ENCODE measurements at places on chromosomes 7 and 10.

DNA sequence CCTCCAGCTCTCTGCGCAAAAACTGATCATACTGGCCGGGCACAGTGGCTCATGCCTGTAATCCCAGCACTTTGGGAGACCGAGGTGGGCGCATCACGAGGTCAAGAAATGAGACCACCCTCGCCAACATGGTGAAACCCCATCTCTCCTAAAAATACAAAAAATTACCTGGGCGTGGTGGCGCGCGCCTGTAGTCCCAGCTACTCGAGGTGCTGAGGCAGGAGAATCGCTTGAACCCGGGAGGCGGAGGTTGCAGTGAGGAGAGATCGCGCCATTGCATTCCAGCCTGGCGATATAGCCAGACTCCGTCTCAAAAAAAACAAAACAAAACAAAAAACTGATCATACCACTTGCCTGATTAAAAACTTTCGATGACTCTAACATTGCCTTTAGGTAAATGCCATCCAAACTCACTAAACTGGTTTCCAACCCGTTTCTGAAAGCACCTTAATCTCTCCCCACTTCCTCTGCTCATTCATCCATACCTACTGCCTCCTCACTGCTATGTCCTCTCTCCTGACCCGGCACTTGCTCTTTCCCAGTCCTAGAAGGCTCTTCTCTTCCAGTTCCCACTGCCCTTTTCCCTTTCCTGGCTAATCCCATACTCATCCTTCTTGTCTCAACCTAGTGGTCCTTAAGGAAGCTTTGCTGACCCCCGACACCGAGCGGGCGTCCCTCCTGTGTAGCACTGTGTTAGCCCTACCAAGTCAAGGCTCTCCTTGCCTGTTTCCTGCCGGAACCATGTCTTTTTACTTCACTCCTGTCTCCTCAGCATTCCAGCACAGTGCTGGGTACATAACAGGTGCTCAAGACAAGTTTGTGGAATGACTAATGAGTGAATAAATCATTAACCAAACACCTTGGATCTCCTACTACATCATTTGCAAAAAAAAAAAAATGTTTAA, 686 bp upstream of the MIOS start:
- no peak for DNase-seq

DNA sequence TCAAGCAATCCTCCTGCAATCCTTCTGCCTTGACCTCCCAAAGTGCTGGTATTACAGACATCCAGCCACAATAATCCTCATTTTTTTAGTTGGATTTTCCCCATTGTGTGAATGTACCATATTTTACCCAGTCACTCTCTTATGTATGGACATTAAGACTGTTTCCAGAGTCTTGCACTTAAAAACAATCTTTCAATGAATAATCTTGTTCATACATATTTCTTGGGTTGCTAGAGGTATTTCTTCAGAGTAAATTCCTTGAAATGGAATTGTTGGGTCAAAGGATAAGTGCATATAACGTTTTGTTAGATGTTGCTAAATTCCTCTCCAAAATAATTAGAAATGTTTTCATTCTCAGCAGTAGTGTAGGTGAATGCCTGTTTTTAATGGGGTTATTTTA, 283.1 kb upstream of the KAT6B start:
- no peak for DNase-seq

DNA sequence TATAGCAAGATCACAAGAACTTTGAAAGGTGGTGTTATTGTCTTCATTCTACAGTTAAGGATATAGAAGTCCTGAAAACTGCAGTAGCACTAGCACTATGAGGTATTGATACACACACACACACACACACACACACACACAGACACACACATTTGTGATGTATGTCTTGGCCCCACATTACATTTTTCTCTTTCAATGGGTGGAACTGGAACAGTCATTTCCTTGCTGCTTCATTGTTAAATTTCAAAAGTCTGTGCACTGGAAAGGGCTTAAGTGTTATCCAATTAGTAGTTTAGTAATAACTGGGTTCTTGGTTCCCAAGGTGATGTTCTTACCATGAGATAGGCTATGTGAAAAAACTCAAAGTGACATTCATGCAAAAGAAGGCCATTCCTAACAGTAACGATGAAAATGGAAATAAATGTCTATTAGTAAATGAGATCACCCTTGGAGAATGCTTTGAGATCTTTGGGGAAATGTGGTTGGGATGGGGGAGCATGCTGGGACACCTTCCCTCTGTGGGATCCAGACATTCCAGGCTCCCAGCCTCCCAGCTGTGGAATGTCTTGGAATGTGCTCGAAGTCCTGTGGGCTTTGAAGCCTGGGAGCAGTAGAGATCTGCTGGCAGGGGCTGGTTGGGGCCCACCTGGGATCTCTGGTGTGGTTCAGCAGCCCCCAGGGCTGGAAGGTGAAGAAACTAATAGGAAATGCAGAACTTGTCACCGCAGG, 37.4 kb upstream of the CALD1 start:
- no peak for DNase-seq

- DNase-seq, result no peak
Measured at GRCh38 chr7:49245062-49245461, 320.7 kb downstream of the CDC14C start.

DNA sequence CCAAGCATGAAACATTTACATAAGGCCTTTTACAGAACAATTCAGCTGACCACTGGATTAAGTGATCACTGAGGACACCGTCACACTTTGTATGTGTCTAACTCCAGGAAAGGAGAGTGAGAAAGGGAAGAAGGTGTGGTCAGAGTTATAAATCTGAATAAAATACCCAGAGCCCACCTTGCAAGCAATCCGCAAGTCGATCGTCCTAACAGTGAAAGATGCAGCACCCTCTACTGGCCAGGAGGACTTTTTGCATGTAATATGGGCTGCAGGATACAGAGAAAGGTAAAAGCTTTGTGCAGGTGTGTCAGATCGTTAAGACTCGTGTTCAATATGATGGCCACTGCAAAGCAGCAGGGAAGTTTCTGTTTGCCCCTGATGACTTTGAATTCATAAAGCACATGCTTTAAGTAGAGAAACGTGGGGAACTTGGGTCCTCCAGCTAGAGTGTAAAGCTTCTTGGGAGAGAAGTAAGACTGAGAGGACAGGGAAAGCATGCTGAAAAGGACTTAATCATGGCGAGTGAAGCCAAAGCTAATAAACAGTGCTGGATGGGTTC, 68.5 kb upstream of the BMPER start:
- DNase-seq, result no peak

Data from posterior vena cava (tissue), 2 donors.